ENCODE measurements at places on chromosomes 12 and 14. TPM values are rescaled to one million over a fixed set of nuclear protein-coding genes. Genes with fewer than 3 reads are reported as not detected.

The TOMM20L gene
- polyA plus RNA-seq: 1.4 TPM

The PUS1 gene
- 10.5 TPM for polyA plus RNA-seq

The EPS8 gene
- 62.6 TPM for polyA plus RNA-seq

The GPX2 gene
- 0.94 TPM for polyA plus RNA-seq

The C3AR1 gene
- 3.6 TPM for polyA plus RNA-seq

The POU6F1 gene
- 6.2 TPM for polyA plus RNA-seq

The SERPINA9 gene
- polyA plus RNA-seq: not detected

The AMIGO2 gene
- 43.4 TPM for polyA plus RNA-seq

The ENTPD5 gene
- polyA plus RNA-seq: 48.2 TPM

The CFAP54 gene
- 2.3 TPM for polyA plus RNA-seq

All from right renal cortex interstitium (tissue), 3 donors.